ENCODE measurements at places on chromosomes 7 and 10.

DNA sequence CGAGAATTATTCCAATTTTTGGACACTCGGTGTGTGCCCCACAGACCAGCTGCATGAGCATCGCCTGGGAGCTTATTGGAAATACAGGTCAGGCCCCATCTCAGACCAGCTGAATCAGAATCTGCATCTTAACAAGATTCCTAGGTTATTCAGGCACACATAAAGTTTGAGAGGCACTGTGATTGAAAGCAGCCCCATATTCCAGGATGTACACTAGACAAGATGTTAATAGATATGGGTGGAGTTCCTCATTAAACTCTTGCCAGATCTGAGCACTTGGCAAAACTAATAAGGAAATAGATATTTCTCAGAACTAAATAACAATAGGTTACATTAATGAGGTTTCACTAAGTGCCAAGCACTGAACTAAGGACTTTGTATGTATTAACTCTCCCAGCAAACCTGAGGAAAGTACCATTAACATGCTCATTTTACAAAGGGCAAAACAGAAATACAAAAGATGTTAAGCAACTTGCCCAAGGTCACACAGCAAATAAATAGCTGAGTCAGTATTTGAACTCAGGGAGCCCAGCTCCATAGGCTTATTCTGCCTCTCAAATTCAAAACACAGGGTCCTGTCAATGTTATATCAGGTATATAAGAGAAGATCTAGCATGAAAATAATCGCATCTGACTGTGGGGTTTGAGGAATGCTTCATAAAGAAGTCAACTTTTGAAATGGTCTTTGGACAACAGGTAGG, 29.9 kb downstream of the PPP1R3C start:
- DNase-seq: no peak

- DNase-seq: no peak
Measured at GRCh38 chr7:107041097-107041496, 3.4 kb upstream of the PRKAR2B start.

- no peak for DNase-seq
Measured at GRCh38 chr7:29314148-29314547, 119.6 kb downstream of the CHN2 start.

DNA sequence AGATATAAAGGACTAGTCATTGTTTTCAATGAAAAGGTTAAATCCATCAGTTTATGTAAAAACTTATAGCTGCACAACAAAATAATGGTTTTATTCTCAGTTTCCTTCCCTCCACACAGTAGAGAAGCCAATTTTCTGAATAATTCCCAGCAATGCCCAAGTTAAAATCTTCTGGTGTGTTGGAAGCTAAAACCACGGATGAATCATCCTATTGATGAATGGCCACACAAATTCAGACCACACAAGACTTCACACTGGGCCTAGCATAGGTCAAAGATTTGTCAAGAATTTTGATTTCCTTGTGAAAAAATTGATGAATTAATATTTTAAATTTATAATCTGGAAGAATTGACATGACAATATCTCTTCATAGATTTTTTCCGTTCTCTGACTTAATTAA, 617.6 kb downstream of the INHBA start:
- DNase-seq: no peak

GRCh38 chr7:140594131-140594691, 46.4 kb downstream of the DENND2A start:
- DNase-seq: no peak

- peak; percentile 56 for DNase-seq
Measured at GRCh38 chr10:110208614-110209453, 1.4 kb downstream of the MXI1 start.

DNA sequence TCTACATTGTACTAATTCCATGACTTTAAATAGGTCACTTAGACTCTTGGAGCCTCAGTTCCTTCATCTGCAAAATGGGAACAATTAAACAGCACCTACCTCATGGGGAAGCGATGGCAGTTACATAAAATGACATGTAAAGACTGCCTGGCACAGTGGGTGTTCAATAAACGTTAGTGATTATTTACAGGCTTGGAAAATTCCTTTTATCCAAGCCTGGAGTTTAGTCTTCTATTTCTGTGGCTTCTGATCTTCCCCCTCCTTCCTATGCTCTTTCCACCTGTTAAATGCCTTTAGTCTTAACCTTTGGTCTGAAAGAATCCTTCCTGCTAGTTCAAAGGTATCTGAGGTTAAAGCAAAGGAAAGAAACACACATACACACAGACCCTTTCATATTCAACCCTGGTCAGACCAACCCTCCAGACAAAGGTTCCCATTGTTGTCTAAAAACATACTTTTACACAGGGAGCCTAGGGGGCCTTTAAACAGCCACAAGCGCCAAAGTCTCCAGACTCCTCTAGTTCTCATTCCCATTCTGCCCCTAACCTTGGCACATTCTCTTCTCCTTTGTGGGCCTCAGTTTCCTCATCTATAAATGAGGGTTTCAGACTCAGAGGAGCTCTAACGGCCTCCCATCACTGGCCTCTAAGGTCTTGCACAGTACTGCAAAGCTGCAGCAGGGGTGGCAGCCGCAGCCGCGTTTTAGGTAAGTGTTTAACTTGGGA, 21.4 kb downstream of the SORBS1 start:
- no peak for DNase-seq

GRCh38 chr7:134755422-134756022, 23.9 kb upstream of the CALD1 start:
- DNase-seq: no peak

GRCh38 chr7:152136686-152137085, 111.2 kb downstream of the GALNT11 start:
- DNase-seq: no peak

DNA sequence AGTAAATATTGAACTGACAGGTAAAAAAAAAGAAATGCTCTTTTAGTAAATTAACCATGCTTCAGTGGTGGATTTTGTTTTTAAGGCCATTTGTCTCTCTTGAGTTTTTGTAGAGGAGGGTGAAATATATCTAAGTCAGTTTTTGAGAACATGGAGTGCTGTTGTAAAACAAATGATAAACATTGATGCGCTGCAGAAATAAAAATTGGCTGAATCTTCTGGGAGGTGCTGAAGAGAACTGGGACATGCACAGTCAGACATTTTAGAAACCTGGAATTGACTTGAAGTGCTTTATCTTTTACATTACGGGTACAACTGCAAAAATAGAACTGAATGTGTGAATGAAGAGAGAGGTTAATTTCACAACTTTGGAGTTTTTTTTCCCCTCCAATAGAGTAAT, 203.0 kb upstream of the HDAC9 start:
- no peak for DNase-seq

GRCh38 chr10:97919012-97919411, 69.4 kb downstream of the GOLGA7B start:
- DNase-seq: no peak

DNA sequence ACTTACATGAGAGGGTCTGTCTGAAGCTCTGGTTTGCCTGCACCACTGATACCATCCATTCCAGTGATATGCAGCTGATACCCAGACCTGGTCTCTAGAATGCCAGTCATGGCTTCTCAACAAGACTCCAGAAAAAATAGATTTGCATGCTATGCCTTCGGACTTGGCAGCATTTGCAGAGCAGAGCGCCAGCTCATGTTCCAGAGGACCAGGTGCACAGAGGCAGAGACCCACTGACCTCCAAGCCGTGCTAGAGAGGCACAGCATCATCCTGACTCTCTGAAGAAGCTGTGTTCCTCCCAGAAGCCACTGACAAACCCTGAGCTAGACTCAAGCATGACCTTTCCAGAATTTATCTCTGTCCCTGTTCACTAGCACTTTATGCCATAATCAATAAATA, 6.9 kb upstream of the PRKAG2 start:
- no peak for DNase-seq

DNA sequence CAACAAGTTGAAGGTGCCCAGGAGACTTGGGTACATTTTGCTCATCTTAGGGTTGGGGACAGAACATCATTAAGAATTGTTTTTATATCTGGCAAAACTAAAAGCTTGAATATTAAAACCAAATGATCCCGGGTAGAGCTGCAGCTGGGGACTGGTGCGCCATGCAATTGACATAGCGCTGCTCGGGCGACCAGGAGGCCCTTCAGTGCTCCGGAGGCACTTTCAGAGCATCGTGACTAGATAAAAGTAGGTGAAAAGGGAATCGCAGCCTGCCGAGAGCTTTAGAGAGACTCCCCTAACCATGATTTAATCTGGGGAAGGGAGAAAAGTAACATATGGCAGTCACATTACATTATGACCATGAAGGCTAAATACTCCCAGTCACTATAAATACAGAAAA, 21.4 kb downstream of the FOXK1 start:
- DNase-seq: no peak

DNA sequence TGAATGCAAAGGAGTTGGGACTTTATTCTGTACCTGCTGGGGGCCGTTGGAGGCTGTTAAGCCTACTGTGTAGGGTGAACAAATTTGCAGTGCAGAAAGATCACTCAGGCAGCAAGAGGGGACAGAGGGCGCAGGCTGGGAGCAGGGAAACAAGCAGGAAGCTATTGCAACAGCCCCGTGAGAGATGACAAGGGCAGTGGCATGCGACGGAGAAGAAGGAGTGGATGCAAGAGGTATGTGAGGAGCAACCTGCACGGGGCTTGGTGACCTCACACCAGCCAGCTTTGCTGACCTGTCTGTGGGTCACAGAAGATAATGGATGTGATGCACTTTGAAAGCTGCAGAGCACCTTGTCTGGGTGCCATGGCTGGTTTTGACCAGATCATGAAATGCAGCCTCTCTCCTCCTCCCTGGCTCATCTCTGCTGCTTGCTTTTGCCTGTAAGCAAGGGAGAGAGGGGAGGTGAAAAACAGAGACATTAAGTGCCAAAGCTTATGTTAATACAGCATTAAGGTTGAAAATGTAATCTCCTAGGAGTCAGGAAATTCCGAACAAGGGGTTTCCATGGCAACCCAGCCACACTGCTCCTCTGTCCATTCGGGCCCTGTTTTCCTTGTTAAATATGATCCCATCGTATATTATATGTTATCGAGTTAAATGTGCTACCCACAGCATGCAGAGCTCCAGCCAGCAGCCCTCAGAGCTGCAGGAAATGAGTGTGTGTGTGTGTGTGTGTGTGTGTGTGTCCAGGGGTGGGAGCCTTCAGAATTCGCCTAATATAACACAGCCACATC, 314.3 kb upstream of the ZMIZ1 start:
- no peak for DNase-seq

DNA sequence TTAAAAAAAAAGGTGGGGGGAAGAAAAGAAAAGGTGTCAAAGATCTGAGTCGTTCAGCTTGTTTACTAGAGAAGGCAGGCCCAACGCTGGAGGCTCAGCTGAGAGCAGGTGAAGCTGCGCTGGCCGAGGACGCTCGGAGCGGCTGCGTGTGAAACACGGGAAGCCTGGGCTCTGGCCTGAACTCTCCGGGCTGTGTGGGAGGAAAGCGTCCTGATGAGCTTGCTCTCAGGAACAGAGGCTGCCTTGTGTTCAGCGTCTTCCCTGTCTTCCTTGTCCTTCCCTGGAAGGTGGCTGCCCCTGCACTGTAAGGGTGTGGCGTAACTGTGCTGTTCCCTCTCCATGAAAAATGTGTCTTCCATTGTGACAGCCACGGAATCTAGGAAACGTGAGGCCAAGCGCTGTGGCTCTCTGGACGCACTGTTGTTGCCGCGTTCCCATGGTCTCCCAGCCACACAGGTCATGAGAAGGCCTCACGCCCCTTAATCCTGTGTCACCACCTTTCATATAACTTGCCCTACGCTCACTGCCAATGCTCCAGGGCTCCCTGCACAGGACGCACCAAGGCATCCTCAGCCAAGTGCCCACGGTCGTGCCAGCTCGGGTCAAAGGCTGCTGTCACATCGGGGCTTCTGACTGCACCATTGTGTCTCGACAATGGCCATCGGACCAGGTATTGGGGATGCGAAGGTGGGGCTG, 15.8 kb downstream of the IL15RA start:
- DNase-seq: no peak

GRCh38 chr7:6655636-6656385, 18.7 kb downstream of the ZNF316 start:
- peak; percentile 22 for DNase-seq

DNA sequence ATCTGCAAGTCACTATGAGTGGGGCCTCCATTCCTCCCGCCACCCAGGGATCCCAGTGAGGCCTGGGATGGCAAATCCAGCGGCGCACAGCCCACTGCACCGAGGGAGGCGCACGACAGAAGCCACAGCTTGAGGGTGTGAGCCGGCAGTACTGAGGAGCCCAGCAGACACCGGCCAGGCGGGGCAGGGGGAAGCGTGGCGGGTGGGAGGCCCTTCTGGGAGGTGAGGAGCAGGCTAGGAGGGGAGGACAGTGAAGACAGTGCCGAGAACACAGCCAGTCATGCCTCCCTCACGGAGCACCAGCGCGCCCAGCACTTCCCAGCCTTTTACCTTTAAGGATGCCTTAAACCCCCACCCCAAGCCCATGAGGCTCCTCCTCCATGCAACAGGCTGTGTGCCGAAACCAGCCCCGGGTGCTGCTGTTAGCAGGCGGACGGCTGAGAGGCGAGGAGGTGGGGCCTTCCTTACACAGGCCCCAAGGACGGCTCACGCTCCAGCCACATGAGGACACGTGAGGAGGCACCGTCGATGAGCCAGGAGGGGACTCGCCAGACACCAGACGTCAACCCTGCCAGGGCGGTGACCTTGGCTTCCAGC, 258.5 kb downstream of the PTPRN2 start:
- DNase-seq: no peak
